Activated gamma-delta T cell treated with Interleukin-2 at 50 U/mL for 16 hours (primary cell): ENCODE measurements at places on chromosomes 2 and 18.

DNA sequence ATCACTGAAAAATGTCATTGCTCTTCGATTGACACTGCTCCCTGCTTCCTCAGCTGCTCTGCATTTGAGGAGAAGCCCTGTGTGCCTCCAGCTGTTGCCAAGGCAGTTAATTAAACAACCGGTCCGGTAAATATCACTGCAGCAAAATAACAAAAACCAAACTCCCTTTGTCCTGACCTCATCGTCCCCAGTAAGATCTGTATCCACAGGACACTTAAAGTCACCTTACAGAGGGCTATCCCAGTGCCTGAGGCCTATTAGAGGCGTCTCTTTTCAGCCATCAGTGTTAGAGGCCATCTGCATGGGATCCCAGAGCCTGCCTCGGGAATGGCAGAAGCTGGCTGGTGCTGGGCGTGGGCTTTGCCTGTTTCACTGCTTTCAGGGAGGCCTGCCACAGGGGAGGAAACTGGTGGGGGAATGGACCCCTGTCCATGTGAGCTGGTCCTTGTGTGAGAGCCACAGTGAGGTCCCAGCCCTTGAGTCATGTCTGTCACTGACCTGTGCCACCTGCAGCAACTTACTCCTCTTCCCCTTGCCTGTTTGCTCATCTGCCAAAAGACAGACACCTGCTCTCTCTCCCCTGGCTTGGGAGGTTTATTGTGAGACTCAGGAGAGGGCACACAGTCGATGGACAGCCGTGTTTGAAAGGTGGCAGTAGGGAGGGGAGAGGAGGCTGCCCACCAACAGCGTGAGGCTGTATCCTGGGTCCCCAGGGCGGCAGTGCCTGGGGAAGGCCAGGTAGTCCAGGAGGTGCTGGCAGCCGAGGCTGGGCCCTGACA, 117.7 kb upstream of the MCFD2 start:
- no peak for DNase-seq

- DNase-seq, result no peak
These were observed 8.2 kb downstream of the TWIST2 start for GRCh38 chr2:238855891-238856580.

GRCh38 chr2:63983986-63984605, 35.1 kb downstream of the VPS54 start:
- no peak for DNase-seq

DNA sequence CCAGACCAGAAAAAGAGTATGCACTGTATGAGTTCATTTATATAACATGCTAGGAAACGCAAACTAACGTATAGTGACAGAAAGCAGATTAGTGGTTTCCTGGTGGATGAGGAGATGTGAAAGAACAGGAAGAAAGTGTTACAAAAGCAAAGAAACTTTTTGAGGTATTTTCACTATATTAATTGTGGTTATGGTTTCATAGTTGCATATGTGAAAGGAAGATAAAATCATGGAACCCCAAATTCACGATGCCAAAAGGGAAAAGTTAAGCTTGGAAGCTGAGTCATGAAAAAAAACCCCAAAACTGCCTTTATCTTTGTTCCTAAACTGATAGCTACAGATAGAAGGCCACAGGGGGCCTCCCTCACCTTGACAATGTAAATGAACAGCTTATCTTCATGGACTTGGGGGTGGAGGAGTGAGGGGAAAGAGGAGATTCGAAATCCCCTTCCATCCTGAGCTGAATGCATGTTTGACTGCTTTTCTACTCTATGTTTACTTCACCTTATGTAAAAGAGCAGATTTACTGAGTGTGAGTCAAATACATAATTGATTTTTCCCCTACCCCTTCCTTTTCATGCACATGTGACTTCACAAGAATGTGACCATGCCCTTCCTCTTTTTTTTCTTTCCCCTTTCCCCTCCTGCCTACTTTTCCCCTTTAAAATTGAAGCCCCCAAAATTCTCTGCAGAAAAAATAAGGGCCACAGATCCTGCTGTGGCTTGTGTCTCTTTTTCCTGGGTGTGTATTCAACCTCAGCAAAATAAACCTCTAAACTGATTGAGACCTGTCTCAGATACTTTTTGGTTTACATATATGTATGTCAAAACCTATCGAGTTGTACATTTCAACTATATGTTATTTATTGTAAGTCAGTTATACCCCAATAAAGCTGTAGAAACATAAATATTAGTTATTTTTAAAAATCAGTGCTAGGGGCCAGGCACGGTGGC, 100.1 kb upstream of the TLK1 start:
- no peak for DNase-seq

DNA sequence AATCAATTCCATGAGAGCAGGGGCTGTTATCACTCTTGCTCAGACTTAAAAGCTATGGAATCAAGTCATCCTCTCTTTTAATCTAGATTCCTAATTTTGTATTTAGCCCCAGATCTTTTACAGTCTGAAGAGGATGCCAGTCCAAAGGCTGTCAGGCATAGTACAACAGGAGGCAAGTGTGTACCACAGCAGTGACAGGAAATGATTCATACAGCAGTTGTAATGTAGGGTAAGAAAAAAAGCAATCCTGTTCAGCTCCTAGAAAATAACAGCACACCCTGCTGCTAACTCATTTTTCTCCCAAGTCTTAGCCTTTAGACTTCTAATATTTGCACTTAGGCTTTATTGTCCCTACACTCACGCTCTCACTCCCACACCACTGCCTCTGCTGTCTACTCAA, 127.8 kb upstream of the SYT4 start:
- no peak for DNase-seq

DNA sequence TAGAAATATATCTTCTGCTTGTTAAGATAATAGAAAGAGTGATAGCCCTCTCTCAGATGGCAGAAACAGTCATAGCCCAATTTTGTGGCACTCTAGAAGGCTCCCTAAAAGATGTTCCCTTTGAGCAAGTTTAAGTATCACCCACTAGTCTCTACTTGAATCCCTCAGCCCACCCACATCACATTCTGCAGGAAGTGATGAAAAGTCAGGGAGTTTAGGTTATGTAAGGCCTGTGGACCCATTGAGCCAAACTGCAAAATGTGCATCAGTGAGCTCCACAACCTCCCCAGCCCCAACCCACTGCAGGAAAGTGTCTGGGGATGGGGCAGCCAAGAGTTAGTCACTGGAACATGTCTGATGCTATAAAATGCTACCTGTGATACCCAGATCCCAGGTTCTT, 25.6 kb downstream of the ANKRD44 start:
- DNase-seq, result no peak

- DNase-seq, result no peak
These were observed 549.9 kb downstream of the XIRP2 start for GRCh38 chr2:167438206-167438605.

DNA sequence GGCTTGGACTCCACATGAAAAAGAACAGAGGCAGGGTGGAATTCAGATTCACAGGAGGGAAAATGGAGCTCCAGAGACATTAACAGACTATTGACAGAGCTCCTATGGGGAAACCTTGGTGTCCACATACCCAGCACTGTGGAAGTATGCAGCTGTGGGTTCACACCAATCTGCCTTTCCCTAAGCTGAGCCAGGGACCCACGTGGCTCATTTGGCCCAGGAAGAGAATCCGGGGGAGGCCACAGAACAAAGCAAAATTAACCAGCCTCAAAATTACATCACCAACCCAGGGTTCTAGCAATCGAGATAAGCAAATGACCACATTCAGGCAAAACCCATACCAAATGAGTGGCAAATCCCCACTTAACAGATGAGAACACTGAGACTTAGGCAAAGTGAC, 105.8 kb upstream of the TWIST2 start:
- DNase-seq, result no peak

DNA sequence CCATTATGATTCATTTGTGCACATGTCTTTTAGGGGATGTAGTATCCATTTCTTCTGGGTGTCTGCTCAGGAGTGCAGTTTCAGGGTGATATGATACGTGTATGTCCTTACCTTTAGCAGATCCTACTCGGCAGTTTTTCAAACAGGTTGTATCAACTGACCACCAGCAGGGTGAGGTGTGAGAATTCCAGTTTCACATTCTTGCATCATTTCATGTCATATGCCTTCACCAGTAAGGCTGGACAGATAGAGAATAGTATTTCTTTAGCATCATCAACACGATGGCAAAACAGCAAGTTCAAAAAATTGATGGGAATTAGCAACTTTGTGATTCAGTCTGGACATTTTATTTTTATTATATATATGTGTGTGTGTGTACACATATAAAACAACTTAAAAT, 230.0 kb upstream of the TPO start:
- no peak for DNase-seq

GRCh38 chr2:240792629-240793312, 27.2 kb downstream of the KIF1A start:
- no peak for DNase-seq

DNA sequence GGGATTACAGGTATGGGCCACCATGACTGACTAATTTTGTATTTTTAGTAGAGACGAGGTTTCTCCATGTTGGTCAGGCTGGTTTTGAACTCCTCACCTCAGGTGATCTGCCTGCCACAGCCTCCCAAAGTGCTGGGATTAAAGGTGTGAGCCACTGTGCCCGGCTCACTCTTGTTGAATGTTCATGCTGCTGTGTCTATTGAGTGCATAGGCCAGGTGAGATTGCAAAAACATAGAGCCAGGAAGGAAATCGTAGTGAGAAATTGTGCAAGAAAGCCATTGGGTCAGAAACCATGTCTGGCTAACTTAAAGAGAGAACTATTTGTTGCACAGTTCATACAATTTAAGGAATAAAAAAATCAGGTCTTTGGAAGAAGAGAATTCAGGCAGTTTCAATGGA, 45.5 kb upstream of the FZD5 start:
- DNase-seq, result no peak

- no peak for DNase-seq
These were observed 59.9 kb downstream of the ABCB11 start for GRCh38 chr2:168971261-168971660.

- DNase-seq, result no peak
These were observed 8.6 kb upstream of the CRYBA2 start for GRCh38 chr2:219001577-219002394.

DNA sequence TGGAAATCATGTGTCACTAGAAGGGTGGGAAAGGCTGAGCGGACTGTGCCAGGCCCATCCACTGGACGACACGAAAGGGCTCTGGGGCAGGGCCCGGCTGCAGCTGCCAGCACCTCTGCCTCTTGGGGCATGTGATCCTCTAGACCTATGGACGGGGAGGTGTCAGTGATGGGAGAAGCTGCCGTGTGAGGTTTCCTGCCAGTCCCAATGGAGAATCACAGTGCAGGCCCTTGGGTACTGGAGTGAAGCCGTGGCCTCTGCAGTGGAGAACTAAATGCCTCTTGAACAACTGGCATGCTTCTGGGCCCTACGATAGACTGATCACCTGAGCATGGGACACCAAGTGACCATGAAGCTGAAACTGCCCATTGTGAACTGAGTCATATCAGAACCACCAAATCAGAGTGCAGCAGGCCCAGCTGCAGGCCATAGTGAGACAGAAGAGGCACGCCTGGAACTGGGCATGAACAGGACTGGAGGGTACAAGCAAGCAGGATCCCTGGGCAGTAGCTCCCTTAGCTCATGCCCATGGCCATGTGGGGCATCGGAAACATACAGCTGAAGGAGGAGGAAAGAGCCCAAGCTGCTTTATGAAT, 18.8 kb upstream of the RHOB start:
- no peak for DNase-seq

DNA sequence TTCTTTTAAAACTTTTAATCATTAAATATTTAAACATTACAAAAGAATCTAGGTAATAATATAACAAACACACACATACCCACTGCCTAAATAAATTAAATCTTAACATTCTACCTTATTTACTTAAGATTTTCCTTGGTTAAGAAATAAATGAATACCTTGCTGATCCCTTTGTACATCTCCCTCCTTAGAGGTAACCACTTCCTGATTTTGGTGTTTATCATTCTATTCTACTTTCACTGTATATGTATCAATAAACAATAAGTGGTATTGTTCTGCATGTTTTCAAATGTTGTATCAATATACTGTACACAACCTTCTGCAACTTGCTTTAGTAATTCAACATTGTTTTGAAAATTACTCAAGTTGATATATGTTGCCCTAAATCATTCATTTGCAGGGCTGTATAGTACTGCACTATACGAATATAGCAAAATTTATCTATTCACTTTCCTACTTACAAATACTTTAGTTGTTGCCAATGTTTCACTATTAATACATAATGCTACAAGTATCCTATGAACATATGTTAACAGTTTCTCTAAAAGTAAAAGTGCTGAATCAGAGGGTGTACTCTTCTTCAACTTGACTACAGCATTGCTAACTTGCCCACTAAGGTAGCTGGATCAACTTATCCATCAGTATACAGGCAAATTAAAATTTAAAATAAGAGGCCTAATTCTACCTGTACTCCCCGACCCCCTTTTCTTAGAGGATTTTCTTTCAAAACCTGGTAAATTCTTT, 65.8 kb downstream of the MEMO1 start:
- DNase-seq, result no peak

- no peak for DNase-seq
These were observed 11.1 kb downstream of the LIMS2 start for GRCh38 chr2:127664065-127664894.

GRCh38 chr2:142973822-142974207, 96.4 kb downstream of the KYNU start:
- DNase-seq, result no peak

DNA sequence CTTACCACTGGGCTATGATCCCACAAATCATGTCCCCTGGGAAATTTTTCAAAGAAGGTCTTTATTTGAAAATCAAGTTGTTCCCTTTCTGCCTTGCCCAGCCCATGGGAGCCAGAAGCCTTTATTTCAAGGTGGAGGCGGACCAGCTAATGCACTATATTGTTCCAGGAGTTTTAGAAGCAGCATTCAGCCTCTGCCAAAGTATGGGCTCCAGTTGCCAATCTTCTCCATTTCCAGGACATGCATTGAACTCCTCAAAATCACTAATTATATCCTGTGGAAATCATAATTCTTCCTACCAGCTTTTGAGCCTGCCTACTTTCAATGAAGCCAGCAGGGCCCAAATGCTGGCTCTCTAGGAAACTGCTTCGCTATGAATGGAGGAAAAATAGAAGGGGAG, 195.8 kb downstream of the RAD51AP2 start:
- no peak for DNase-seq

GRCh38 chr2:75166491-75166890, 32.8 kb downstream of the TACR1 start:
- DNase-seq, result no peak

GRCh38 chr2:57878866-57879210, 167.8 kb upstream of the VRK2 start:
- DNase-seq, result no peak

- DNase-seq, result no peak
These were observed 79.2 kb upstream of the SETBP1 start for GRCh38 chr18:44601447-44601846.

- DNase-seq, result no peak
These were observed 25.2 kb downstream of the CASP8 start for GRCh38 chr2:201285499-201285898.

- no peak for DNase-seq
These were observed 127.8 kb upstream of the NETO1 start for GRCh38 chr18:72995558-72995957.
